ENCODE measurements at places on chromosomes 5 and 9.

DNA sequence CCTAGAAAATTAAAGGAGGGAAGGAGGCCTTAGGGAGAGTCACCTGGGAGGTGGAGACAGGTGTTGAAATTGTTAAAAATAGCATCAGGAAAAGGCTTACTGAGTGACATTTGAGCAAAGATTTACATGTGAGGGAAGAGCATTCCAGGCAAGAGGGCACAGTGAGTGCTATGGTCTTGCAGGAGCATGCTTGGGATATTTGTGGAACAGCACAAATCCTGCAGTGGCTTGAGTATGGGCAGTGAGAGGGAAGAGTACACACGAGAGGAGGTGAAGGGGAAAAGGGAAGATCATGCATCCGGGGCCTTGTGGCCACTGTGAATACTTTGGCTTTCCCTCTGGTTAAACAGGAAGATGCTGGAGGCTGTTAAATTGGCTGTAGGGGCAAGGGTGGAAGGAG lies 36.6 kb downstream of the ACER2 start:
- no peak for DNase-seq

- no peak for DNase-seq
Measured at GRCh38 chr9:38345851-38346755, 46.4 kb upstream of the ALDH1B1 start.

- no peak for DNase-seq
Measured at GRCh38 chr9:135471791-135472640, 7.6 kb upstream of the PPP1R26 start.

- no peak for DNase-seq
Measured at GRCh38 chr5:148962761-148963324, 100.0 kb downstream of the SH3TC2 start.

DNA sequence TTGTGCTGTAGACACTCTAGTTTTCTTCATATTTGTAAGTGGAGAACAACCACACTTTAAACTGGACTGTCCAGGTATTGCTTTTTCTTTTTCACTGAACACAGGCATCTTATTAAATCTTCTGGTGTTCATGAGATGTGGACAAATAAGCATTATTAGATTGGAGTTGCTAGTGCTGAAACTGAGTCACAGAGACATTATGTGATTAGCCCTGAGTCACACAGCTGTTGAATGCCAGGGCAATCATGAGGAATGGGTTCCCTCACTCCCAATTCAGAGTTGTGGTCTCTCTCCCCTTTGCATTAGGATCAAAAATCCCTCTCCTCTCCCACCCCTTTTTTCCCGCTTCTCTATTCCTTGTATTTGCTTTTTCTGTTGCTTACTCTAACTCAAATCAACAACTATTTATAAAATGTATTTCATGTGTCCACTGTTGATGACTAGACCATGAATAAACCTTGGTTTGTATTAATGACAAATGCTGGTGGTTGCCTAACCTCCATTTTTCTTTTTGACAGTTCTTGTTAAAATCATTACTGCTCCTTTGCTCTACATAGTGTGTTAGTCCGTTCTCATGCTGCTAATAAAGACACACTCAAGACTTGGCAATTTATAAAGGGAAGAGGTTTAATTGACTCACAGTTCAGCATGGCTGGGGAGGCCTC lies 738.2 kb downstream of the BRINP1 start:
- no peak for DNase-seq

- no peak for DNase-seq
Measured at GRCh38 chr9:89702401-89702800, 97.6 kb downstream of the GADD45G start.

GRCh38 chr9:127086771-127087170 lies 35.7 kb downstream of the ANGPTL2 start:
- DNase-seq: no peak

GRCh38 chr9:33430942-33431341 lies 16.5 kb downstream of the AQP3 start:
- no peak for DNase-seq

DNA sequence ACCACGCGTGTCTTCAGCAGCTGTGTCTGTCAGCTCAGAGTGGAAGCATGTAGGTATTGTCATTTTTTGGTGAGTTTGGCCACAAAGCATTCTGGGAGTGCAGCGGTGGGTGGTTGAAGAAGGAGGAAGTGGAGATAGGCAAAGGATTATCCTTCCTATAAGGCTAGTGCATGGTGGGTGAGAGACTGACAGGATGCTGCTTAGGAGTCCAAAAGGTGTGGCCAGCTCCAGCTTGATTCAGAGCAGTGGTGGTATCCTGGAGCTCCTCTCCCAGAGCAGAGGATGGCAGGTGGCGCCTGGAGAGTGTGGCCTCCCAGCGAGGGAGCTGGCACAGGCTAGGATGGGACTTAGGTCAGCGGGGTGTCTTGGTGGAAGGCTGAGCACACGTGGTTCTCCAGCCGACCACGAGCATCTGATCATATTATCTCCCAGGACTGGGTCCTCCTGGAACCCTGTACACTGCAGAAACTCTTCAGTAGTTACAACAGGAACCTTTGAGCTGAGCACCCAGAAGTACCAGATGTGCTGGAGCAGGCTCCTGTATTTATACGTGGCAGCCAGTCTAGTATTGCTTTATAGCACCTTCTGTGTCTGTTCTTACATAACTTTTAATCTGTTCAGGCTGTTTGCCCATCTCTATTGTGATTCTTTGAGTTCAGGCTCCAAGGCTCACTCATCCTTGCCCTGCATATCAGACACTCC lies 29.6 kb downstream of the MAML1 start:
- peak; percentile 9 for DNase-seq

GRCh38 chr5:87154191-87154590 lies 113.5 kb upstream of the RASA1 start:
- DNase-seq: no peak

DNA sequence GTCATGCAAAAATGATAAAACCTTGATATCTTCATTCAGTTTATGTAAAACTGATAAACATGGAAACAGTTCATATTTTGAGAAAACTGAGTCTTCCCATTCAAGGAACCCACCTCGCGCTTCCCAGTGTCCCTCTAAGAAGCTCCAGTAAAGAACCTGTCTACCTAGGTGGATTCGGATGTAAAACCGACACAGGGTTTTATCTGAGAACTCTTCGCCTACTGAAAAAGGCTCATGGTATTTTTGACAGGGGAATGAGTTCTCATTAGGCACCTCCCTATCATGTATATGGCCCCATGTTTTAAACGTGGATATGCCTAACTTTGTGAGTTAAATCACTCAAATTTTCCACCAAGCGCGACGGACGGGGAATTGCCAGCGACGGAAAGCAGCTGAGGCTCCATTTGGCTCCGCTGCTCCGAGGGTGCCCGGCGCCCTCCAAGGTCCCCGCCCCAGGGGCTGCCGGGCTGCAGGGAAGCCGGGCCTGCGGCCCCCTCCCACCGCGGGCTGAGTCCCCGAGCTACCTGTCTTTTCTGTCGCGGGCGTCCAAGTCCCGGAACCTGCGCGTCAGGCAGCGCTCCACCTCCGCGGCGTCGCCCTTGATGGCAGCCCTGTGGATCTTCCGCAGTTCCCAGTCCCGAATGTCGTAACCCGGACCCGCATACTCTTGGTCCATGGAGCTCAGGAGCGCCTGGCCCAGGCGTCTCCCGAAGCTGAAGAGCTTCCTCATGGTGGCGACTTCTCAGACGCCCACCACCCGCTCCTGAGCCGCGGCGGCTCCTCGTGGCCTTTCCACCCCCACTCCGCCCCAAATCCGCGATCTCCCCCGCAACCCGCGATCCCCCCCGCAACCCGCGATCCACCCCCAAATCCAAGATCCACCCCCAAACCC lies 594 bp downstream of the ANKRD18A start:
- peak; percentile 38 for DNase-seq

- DNase-seq: no peak
Measured at GRCh38 chr5:38994324-38994927, 79.8 kb downstream of the RICTOR start.

DNA sequence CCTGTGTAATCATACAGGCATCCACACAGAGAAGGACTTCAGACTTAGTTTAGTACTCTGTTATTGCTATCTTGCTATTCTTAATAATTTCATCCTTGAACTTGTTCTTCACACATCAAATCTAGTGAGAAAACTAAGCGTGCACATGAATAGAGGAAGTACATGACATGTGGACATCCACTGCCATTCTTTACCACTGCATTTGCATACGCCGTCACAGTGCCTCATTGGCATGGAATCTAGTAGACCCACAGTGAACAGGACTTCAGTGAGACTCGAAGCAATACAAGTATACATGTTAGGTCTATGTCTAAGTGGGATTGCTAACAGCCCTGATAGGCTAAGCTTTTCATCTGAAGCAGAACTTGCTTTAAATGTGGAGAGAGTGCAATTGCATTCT lies 592.1 kb downstream of the TLE4 start:
- DNase-seq: no peak

DNA sequence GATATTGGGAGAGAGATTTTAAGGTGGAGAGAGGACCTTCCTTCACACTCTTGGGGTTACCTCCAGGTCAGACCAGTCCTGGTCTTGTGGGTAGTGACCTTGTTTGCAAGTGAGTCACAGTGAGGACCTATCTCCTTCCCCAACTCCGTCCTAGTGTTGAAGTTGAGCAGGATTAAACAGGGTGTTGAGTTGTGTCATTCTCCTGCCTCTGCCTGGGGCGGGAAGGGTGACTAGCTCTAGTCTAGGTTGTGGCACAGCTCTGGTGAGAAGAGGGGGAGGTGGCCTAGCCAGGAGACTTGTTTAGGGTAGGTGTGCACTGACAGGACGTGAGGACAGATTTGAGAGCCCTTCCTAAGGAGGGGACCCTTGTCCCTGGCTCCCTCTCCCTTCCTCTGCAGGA lies 119.6 kb upstream of the PITX1 start:
- no peak for DNase-seq

DNA sequence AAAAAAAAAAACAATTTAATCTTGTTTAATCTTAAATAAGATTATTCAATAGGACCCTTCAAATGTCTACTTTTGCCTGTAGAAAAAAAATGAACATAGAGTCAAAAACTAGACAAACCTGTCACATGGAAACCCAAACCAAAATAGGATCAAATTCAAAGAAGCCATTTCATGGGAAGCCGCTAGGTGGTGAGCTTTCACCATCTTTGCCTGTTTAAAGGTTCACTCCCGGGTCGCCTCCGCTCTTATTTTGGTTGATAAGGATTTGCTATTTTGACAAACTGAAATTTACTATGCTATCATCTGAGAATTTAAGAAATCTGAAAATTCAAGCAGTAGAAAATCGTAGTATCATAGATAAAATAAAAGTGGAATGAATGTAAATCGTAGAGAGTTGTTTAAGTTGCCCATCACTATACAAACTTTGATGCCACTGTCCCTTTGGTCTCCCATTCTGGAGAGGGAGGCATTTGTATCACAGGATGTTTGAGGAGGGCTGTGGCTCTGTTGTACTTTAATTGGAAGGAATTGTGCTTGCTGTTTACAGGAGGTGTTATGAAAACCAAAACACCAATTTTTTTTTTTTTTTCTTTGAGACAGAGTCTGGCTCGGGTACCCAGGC lies 43.5 kb upstream of the DNAH5 start:
- no peak for DNase-seq

GRCh38 chr5:3828761-3829160 lies 233.1 kb downstream of the IRX1 start:
- DNase-seq: no peak

DNA sequence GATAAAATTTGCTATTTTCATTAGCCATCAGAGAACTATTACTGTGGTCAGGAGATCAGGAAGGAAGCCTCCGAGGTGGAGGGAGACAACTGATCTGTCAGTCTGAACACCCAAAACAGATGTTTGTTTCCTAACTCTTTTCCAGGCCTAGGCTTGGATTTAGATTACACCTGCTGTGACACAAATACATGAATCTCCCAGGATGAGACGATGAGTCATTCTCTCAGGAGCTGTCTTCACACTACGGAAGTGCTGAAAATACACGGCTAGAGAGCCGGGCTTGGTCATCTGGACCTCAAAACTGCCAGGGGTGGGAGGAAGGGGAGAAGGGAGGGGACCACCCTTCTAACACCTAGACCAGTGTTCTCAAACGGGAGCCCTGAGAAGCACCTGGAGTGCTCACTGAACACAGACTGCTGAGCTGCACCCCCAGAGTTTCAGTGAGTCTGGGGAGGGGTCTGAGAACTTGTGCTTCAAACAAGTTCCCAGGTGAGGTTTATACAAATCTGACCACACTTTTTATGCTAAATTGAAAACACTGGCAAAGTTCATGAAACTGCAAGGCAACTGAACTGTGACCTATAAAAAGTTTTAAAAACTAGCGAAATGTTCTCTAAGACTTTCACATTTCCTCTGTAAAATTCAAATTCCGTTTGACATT lies 80.3 kb upstream of the EQTN start:
- no peak for DNase-seq

DNA sequence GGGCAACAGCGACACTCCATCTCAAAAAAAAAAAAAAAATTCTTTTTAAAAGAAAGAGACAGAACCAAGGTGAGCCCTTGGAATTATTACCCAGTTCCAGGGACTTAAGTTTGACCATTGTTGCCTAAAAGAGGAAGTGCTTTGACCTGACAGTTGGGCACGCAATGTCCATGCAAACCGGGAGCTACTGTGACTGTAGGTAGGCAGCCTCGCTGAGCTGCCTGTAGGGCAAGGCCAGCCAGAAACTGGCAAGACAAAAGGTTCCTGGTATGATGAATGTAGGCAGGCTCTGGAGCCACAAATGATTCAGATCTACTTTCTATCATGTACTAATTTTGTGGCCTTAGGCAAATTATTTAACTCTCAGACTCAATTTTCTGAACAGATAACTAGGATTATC lies 334.8 kb upstream of the ZNF462 start:
- DNase-seq: no peak

- no peak for DNase-seq
Measured at GRCh38 chr9:111301195-111301594, 28.8 kb downstream of the OR2K2 start.

- DNase-seq: no peak
Measured at GRCh38 chr5:76427206-76428140, 24.4 kb downstream of the IQGAP2 start.

GRCh38 chr9:83219154-83219923 lies 156.4 kb upstream of the RASEF start:
- DNase-seq: no peak

DNA sequence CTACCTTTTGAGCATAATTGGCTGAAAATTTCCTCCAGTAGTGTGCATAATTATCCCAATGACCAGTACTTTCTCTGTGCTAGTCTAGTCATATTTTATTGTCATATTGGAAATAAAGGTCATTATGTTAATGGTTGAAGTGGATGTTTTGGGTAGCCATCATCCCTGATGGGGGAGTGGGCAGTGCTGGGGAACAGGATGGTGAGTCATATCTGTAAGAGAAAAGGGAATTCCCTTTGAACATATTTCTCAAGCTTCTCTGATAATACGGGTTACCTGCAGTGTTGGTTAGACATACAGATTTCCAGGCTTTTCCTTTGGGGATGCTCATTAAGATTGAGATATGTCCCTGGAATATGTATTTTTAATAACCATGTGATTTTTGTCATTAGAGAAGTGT lies 33.3 kb upstream of the SPATA31D4 start:
- DNase-seq: no peak

DNA sequence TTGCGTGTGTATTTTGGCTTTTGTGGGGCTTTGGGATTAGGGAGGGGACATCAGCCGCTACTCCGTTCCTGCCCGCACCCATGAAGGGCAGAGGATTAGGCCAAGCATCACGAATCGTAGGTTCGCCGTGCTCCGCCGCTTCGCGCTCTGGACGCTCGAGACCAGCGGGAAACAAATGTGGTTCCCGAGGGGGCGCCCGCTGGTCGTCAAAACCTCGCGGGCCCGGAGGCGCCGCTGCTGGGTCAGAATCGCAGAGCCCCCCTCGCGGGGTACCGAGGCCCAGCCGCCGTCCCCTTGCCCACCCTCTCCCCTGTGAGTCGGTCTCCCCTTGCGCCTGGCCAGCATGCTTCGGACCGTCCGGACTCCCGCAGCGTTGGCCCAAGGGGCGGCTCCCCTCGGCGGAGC lies 2.3 kb upstream of the PAX5 start:
- DNase-seq: no peak

- DNase-seq: no peak
Measured at GRCh38 chr9:74503666-74504065, 6.5 kb downstream of the RORB start.
